Midbrain (tissue), 1 donor: ENCODE measurements at places on chromosomes 12 and 14.

- no peak for DNase-seq
Measured at GRCh38 chr12:12613344-12613743, 1.7 kb downstream of the CREBL2 start.

DNA sequence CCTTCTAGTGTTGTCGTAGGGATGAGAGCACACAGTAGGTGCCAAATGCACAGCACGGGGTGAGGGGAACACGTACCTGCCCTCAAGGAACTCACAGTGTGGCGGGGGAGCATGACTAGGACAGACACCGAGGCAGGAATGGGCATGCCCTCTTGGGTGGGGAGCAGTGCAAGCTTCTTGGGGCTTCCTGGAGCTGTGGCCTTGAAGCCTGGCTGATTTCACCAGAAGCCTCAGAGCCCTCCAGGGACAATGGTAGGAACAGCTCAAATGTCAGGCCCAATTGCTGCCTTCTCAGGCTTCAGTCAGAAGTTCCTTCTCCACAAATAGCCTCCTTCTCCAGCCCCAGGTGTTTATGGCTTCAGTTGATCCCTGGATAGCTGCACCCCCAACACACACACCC, 43.4 kb downstream of the TEAD4 start:
- DNase-seq = no peak

GRCh38 chr14:20696764-20697163, 8.2 kb downstream of the ANG start:
- DNase-seq = no peak

GRCh38 chr14:89540009-89540829, 123.2 kb upstream of the FOXN3 start:
- no peak for DNase-seq

GRCh38 chr12:81468206-81468605, 290.9 kb downstream of the PPFIA2 start:
- DNase-seq = no peak

GRCh38 chr14:61329478-61330051, 8.2 kb downstream of the PRKCH start:
- no peak for DNase-seq

DNA sequence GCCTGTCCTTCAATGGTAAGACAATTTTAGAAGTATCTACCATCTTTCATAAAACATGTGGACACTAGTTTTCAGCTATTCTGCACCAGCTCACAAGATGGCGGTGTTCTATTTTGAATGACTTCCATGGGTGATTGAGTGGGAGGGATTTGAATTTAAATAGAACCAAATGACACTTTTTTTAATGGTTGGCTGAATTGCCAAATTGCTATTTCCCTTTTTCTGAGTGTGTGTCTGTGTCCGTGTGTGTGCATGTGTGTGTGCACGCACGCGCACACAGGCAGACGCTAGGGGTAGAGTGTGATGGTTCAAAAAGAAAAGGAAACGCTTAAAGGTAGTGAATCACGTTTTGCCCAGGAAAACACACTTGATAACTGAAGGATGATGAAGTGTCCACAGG, 362.6 kb downstream of the DAD1 start:
- no peak for DNase-seq

- no peak for DNase-seq
Measured at GRCh38 chr14:100082723-100083122, 17.5 kb downstream of the EVL start.
